ENCODE measurements at places on chromosomes 4 and X.

GRCh38 chr4:26269038-26269437 is 51.8 kb upstream of the RBPJ start:
- no peak for DNase-seq

GRCh38 chrX:107451731-107452130 is 2.3 kb downstream of the FRMPD3 start:
- DNase-seq = peak; percentile 15

DNA sequence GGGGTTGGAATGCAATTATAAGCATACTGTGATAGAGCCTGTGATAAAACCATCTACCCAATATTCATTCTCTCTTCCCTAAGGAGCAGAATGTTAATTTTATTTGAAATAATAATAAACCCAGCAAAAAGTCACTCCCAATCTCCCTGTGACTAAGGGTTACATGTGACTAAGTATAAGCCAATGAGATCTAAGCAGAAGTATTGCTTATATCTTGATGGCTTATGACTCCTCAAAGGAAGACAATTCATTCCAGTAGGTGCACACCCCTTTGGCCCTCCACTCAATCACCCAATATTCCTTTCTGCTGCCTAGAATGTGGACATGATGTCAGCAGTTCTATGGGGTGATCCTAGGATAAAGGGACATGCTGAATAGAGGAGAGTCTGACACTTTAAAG is 224.6 kb downstream of the ADAMTS3 start:
- DNase-seq = no peak

DNA sequence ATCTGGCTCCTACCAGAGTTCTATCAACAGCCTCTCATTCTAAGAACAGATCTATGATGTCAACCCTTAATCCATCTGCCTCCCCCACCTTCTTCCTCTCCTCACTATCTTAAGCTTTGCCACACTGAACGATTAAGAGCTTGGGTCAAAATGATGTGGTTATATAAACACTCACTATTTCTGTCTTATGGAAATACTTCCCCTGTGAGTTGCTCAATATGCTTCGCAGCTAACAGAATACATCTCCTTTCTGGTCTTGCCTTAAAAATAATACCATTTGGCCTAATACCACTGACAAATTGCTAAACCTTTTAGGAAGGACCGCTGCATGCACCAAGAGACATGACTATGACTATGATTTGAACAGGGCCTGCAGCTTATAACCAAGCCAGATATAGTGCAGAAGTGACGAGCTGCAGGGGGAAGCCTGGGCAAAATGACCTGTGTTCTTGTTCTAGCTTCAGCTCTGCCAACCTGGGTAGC is 130.9 kb downstream of the RNF150 start:
- peak; percentile 77 for DNase-seq

GRCh38 chr4:6728320-6729029 is 12.5 kb downstream of the BLOC1S4 start:
- no peak for DNase-seq

DNA sequence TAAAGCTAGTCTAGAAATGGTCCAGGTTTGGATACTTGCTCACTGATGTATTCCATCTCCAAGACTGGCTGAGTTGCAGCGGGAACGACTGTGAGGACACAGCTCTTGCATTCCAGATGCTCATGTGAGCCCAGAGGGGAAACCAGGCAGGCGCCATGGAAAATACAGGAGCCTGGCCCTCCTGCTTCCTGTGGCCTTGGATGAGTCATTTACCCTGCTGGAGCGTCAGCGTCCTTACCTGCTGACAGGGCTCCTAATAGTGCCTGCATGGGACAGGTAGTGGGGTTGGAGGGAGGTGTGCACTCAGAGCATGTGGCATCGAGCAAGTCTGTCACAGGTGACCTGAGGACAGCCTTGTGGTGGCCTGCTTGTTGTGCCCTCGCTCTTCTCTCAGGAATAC is 69.4 kb downstream of the NSG1 start:
- DNase-seq = no peak

GRCh38 chrX:103510031-103510430 is 9.3 kb downstream of the RAB40A start:
- DNase-seq = no peak

GRCh38 chrX:72097098-72097497 is 34.6 kb downstream of the RTL5 start:
- DNase-seq = no peak

GRCh38 chr4:169014586-169014985 is 4.5 kb upstream of the CBR4 start:
- no peak for DNase-seq

DNA sequence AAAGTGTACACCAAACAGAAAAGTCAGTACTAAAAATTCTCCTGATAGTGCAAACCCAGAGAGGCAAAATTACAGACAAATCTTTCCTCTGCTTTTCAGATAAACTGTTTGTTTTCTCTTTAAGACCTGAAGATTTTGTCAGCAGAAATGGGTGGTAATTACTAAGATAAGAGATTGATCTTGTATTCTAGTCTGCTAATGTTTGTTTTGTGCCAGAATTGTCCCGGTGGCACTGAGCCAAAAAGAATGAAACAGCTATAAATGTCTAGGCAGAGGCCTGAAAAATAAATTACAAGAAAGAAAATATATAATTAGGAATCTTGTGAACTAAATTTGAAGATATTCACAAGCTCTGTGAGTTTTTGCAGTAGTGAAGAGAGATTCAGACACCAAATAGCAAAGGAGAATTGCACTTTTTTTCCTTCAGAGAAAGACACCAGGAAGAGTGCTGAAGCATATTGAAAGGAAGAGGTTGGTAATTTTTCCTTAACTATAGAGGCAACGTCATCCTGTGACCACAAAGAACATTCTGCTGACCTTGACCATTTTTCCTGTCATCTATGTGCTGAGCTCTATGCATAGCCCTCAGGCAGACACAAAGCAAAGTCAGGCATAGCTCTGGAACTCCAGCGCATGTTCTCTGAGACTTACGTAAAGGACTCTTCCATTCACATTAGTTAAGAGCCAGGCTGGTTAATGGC is 314.5 kb upstream of the RASGEF1B start:
- peak; percentile 13 for DNase-seq

GRCh38 chr4:185128272-185129119 is 14.6 kb upstream of the SLC25A4 start:
- DNase-seq = peak; percentile 10

DNA sequence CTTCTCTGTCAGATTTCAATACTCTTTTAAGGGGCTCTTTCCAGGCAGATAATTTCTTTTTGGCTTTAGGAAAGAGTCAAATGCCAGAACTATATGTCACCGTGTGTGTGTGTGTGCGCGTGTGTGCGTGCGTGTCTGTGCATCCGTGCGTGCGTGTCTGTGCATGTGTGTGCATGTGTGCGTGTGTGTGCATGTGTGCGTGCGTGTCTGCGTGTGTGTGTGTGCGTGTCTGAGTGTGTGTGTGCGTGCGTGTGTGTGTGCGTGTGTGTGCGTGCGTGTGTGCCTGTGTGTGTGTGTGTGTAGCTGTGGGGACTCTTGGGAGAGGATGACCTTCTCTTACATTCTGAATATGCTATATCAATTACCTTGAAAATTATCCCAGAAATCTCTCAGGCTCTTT is 441.6 kb downstream of the SLITRK2 start:
- no peak for DNase-seq

DNA sequence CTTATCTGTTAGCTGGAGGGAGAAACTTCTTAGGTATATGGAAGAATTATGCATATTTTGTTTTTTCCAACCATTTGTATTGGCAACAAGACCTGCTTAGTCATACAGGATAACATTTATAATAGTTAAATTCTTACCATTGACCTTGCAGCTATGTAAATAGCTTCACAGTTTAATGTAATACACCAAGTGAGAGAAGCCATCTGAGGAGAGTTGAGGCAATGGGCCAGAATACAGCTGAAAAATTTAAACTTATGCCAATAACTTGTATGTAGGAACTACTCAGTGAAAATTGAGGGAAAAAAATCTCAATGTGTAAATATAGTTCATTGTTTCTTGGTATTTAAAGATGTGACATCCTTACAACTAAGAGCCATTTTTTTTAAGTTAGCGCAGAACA is 273.5 kb downstream of the DACH2 start:
- no peak for DNase-seq

DNA sequence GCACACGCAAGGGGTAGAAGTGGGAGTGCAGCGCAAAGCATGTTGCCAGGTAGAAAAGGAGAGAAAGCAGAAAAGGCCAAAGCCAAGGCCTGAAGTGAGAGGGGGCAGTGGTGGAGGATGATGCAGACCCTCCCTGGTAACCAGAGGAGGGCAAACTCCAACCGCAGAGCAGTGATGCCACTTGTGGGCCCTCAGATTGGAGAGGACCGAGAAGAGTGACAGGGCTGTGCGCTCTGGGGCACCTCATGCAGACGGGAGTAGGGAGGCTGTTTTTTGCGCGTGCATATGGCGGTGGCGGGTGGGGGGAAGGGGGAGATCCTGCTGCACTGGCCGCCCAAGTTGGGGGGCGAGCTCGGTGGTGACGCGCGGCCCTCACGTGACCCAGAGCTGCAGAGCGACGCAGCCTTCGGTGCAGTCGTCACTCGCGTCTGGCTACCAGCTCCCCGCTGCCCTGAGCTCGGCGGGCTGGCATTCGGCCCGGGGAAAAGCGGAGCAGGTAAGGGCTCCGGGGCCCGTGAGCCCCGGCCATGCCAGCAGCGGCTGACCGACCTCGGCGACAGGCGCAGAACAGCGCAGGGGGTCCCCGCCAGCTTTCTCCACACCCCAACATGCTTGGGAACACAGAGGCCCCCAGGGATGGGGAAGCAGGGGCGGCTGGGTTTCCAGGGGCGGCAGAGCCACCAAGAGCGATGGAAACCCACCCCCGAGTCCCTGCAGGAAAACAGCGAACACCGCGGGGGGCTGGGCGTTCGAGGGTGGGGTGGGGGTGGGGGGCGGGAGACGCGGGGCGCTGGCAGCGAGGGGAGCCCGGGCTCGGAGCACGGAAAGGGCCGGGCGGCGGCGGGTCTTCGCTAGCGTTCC is at the start of gene BEX3:
Gene BEX3, plus strand, starts transcription at position 421 of the 861 bp plus-strand sequence. CDS start 984 bp downstream, outside the sequence.
- DNase-seq = peak; percentile 77

- peak; percentile 2 for DNase-seq
Observed at GRCh38 chrX:19193565-19193964, 71.3 kb upstream of the ADGRG2 start.
